Myocyte (in vitro differentiated cells): ENCODE measurements at places on chromosomes 16 and 17. TPM values are rescaled to one million over a fixed set of nuclear protein-coding genes. Genes with fewer than 3 reads are reported as not detected.

GRCh38 chr16:85935974-85936760 is 37.2 kb downstream of the IRF8 start:
- no peak for DNase-seq

Gene PRR35
- total RNA-seq: 2.9 and 12.5 TPM in 2 replicates

Gene HBM
- not detected in 2 replicates for total RNA-seq

DNA sequence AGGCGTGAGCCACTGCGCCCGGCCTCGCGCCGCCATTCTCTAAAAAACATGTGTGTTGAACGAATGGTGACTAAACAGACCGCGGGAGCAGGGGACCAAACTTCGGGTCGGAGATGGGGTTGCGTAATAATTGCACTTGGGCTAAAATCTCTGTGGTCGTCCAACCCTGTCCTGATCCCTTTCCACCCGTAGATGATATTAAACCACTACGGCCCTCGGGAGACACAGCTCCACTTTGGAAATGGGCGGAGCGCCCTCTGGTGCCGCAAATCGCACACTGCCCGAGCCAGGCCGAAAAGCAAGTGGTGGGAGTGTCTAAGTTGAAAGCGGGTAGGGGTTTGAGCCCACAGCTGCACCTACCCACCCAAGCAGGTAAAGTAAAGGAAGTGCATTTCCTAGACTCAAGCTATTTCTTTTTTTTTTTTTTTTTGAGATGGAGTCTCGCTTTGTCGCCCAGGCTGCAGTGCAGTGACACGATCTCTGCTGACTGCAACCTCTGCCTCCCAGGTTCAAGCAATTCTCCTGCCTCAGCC is 17.0 kb downstream of the CAVIN1 start:
- DNase-seq: peak; percentile 63

GRCh38 chr16:970386-970765 is 408 bp downstream of the LMF1 start:
- DNase-seq: no peak

- DNase-seq: peak; percentile 81
Measured at GRCh38 chr16:3696425-3697218, 20.7 kb downstream of the TRAP1 start.

GRCh38 chr16:75416904-75417565 is 16.3 kb downstream of the CFDP1 start:
- no peak for DNase-seq

Gene PRSS33
- not detected in 2 replicates for total RNA-seq

DNA sequence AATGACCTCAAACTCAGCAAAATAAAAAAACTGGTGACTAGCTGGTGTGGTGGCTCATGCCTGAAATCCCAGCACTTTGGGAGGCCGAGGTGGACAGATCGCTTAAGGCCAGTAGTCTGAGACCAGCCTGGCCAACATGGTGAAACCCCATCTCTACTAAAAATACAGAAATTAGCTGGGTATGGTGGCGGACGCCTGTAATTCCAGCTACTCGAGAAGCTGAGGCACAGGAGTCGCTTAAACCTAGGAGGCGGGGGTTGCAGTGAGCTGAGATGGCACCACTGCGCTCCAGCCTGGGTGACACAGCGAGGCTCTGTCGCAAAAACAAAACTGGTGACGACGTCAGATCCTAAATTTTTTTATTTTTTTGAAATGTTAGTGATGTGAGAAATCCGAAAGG is 82.6 kb upstream of the TOB1 start:
- no peak for DNase-seq

Gene DLG4
- total RNA-seq: 11.8 and 18.7 TPM in 2 replicates

- no peak for DNase-seq
Measured at GRCh38 chr16:4204521-4204920, 37.4 kb downstream of the SRL start.

DNA sequence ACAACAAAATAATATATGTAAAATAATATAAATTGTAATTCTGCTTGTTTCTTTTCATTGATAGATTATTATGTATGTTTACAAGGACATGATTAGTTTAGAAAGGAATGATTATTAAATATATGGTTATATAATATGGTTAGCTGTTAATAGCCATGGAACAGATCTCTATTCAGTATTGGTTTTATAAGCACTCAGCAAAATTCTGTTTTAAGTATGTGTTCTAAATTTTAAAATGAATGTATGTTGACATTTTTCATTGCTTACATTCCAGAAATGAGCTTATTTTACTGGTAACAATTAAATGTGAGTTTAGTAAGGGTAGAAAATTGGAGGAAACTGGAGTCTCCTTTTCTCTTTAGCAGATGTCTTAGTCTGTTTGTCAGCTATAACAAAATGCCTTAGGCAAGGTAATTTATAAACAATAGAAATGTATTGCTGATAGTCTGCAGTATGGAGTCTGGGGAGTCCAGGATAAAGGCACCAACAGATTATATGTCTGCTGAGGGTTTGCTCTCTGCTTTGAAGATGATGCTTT is 45.4 kb downstream of the NFAT5 start:
- no peak for DNase-seq

DNA sequence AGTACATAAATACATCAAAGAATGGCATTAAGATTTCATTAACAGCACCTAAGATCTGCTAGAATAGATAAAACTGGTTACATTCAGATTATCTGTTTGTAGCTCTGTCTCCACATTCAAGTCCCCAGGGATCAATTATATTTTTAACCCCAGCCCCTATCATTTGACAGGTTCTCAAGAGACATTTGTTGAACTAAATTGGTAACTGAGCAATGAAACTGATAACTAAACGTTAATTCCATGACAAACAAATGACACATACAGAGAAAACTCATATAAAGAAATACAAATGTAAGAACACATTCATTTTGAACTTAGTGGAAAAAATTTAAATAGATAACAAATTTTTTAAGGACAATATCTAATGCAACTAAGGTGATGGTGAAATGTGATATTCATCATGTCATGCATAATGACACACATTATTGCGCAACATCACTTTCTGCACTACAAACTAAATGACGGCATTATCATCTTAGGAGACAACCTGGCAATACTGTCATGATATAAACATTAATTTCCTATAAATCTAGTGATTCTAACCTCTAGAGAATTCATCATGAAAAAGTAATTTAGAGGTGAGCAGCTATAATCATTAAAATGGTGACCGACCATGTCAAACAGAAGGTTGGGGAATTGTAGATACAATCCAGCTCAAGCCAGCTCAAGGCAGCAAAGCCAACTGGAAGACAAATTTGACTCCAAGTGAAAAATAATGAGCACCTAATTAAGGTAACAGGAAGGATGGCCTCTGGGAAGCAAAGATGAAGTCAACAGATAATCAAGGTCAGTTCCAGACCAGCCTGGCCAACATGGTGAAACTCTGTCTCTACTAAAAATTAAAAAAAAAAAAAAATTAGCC is 9.5 kb downstream of the ARHGAP17 start:
- no peak for DNase-seq

DNA sequence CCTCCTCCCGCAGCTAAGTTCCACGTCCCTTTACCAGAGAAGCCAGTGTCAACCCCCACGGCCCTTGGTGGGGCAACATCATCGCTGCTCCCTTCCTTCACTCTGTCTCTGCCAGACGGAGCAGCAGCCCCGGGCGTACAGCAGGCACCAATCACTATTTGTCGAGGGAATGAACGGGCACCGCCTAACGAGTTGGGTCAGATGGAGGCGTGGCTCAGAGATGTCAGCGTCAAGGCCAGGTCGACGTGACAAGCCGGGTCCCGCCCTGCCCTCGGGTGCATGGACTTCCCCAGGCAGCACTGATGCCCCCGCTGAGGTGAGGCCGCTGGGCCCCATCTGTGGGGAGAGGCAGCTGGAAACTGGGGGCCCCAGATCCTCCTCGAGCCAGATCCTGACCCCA is 50.0 kb downstream of the CBFA2T3 start:
- no peak for DNase-seq

Gene PPM1E
- 3.4 and 11.1 TPM in 2 replicates for total RNA-seq

GRCh38 chr17:50192618-50193291 is 8.7 kb downstream of the COL1A1 start:
- peak; percentile 6 for DNase-seq

Gene HMOX2
- 35.4 and 37.5 TPM in 2 replicates for total RNA-seq

- no peak for DNase-seq
Measured at GRCh38 chr16:66752379-66752778, 970 bp upstream of the DYNC1LI2 start.

- peak; percentile 82 for DNase-seq
Measured at GRCh38 chr16:69724981-69725479, 1.3 kb downstream of the NQO1 start.

DNA sequence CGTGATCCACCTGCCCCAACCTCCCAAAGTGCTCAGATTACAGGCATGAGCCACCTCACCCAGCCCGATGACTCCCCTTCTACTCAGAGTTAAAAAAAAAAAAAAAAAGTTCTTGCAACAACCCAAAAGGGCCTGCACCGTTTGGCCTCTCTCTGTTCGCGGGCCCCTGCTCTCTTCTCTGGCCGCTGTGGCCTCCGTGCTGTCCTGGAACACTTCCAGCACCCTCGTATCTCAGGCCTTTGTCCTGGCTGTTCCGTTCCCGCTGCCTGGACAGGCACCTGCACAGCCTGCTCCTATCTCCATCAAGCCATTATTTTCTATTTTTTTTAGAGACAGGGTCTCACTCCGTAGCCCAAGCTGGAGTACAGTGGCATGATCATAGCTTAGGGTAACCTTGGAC is 10.8 kb downstream of the MYO1C start:
- DNase-seq: no peak

GRCh38 chr17:79672496-79672895 is 58.2 kb upstream of the ENPP7 start:
- DNase-seq: no peak

DNA sequence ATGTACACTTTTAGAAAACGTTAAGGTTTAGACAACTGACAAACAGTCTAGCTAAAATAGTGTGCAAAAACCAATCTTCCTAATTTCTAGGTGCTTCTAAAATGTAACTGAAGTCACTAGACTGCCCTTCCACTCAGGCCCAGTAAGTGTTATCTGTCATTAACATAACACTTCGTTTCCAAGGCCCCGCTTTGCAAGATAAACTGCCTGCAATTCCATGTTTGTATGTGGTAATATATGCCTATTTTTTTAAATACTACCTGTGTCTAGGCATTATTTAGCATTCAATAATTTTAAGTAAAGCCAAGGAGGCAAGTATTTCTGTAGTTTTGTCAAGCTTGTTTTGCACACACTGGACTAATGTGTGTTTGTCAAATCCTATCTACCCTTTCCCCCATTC is 3.2 kb downstream of the USP32 start:
- no peak for DNase-seq

Gene GUCY2D
- not detected in 2 replicates for total RNA-seq

DNA sequence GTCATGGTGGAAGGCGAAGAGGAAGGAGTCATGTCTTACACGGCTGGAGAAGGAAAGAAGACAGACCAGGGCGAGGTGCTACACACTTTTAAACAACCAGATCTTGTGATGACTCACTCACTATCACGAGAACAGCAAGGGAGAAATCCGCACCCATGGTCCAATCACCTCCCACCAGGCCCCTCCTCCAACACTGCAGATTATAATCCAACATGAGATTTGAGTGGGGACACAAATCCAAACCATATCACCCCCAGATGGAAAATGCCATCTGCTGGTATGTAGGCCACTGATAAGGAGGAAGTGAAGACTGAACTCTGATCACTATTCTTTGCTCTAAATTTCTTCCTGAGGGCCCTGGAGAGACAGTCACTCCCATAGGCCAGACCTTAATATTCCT is 7.5 kb upstream of the ITGAX start:
- DNase-seq: no peak

GRCh38 chr16:65333283-65333682 is 211.4 kb upstream of the CDH11 start:
- no peak for DNase-seq

- DNase-seq: no peak
Measured at GRCh38 chr17:75507733-75508719, 7.3 kb downstream of the CASKIN2 start.

Gene PDE6G
- total RNA-seq: not detected in 2 replicates

DNA sequence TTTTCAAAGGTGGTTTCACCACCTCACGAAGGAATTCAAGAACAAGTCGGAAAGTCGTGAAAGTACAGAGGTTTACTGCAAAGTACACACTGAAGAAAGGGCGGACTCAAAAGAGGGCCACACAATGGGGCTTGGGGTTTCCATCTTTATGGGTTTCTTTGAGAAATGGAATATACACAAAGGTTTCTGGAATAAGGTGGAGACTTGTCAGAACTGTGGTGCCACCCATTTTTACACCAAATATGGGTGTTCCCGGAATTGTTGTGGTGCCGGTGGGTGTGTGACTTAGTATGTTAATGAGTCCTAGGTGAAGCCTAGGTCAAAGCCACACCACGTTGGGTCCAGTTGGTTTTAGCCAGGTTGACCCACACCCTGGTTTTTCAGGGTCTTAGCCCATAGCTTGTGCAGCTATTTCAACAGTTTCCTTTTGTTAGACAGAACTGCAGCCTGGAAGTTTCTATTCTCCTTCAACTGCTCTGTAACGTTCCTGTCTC is 567 bp upstream of the GCSH start:
- DNase-seq: no peak

- DNase-seq: peak; percentile 44
Measured at GRCh38 chr17:42016411-42016831, 818 bp downstream of the DNAJC7 start.
